ENCODE measurements at places on chromosomes 11 and 22.

GRCh38 chr11:58466293-58466692 is 24.3 kb upstream of the OR5B12 start:
- no peak for DNase-seq

GRCh38 chr22:20268279-20269012 is at the start of gene RTN4R:
TSS of gene RTN4R (minus strand) at chr22:20268318. CDS start at chr22:20268092, 226 bp downstream.
- peak; percentile 47 for DNase-seq

DNA sequence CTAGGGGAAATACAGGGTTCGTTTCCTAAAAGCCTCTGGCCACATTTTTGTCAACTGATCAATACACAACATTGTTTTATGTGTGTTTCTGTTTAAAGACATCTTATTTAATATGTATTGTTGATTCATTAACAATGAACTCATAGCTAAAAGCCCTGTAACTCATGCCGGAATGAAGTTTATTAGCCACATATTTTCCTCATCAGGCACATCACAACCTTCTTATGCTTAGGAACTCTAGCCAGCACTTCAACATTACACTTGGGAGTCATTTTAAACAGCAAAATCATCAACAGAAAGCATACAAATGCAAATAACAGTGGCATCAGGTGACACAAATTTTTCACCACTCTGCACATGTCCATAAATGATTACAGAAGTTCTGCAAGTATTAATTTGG is 15.1 kb upstream of the BLID start:
- no peak for DNase-seq

- DNase-seq = no peak
Measured at GRCh38 chr11:61034704-61035525, 63.4 kb downstream of the CD6 start.

DNA sequence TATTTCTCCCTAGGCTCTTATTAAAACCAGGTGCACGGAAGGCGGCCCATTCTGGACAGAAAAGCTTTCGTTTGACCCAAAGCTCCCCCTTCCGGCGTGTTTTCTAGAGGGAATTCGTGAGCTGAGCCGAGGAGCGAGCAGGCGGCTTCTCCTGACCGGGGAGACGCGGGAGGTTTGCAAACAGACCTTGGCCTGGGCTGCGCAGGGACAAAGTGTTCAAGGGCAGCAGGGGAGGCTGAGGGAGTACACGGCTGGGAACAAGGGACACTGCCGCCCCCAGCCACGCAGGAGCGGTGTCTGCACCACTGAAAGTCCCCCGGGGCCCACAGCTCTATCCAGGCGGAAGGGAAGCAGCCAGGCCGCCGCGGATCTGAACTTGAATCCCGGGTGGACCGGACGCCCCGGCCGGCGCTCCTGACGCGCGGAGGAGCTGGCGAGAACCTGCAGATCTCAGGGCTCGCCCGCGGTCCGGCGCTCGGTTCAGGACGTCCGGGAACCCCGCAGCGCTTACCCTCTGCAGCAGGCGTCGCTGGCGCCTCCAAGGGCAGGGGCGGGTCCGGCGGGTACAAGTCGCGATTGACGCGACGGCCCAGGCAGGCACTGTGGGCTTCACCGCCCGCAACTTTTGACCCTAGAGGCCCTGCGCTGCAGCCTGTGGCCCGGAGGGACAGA is 101.9 kb downstream of the WT1 start:
- no peak for DNase-seq

- DNase-seq = no peak
Measured at GRCh38 chr11:109960831-109961230, 132.4 kb upstream of the ZC3H12C start.

DNA sequence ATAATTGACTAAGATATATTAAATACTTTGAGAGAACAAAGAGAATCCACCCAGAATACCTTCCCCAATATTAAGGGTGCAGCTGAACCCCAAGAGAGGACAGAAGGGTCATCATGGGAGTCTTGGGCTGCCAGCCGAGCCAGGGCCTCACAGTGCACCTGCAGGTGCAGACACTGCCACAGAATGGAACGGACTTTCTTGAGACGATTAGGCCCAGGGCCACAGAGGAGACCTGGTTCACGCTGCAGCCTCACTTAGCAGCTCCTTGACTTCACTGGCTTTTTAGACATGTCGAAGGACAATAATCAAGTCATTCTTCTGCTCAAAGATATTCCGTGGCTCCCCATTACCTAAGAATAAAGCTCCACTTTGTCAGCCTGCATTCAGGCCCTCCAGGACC is 100.6 kb downstream of the PHF21B start:
- DNase-seq = no peak

- DNase-seq = no peak
Measured at GRCh38 chr11:115081972-115082371, 403.6 kb downstream of the NXPE2 start.

- no peak for DNase-seq
Measured at GRCh38 chr11:79285756-79286155, 155.1 kb downstream of the TENM4 start.

DNA sequence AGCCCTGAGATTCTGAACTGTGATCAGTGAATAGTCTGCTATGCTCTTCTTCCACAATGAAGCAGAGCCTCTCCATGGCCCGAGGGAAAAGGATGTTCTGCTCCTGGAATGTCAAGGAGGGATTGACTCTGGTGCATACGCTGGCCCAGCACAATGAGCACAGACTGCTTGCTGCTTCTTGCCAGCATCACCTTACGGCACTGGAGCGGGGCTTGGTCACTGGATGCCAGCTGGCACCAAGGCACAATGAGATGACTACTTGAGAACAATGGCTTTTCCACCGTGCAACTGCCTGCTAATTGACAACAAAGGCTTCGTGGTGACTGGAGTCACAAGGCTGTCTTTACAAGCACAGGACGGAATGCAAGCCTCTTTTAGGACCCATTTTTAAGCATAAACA is 139.2 kb downstream of the DSCAML1 start:
- DNase-seq = no peak

DNA sequence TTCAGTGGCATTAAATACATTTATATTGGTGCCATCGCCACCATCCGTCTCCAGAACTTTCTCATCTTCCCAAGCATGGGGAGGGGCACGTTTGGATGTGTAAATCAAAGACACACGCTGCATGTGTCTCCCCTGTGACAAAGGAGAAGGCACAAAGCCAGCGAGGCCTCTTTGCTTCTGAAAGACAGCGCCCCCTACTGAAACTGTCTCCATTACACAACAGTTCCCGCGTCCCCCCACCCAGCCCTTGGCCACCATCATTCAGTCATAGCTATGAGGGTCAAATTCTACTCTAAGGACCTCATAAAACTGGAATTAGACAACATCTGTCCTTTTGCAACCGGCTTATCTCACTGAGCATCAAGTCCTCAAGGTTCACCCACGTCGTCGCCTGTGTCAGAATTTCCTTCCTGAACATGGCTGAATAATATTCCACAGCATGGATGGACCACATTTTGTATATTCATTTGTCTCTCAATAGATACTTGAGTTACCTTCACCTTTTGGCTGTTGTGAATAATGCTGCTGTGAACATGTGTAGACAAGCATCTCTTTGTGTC is 64.8 kb downstream of the IGF2 start:
- DNase-seq = no peak

DNA sequence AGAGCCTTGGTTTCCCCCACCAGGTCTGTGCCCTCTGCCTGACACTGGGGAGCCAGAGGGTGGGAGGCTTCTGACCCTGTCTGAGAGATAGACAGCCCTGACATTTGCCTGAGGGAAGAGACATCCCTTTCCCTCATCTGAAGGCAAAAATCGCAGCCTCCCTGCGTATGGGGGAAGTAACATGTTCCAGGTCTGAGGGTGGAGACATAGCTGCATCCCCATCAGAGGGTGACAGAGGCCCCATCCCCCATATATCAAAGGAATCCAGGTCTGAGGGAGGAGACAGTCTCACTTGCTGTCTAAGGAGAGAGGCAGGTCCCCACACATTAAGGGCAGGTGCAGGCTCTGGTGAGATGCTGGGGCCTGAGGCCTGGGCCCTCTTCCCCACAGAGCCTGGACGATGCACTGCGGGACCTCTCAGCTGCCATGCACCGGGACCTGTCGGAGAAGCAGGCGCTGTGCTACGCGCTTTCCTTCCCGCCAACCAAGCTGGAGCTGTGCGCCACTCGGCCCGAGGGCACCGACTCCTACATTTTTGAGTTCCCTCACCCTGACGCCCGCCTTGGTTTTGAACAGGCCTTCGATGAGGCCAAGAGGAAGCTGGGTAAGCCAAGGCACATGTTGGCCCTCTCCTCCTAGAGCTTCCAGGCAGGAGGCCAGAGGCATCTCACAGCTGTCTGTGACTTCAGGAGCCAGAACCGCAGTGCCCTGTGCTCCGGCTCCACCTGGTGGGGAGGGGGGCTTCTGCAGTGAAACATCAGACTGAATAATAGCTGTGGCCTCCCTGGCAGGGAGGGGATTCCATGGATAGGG is 16.1 kb upstream of the RELT start:
- peak; percentile 21 for DNase-seq

DNA sequence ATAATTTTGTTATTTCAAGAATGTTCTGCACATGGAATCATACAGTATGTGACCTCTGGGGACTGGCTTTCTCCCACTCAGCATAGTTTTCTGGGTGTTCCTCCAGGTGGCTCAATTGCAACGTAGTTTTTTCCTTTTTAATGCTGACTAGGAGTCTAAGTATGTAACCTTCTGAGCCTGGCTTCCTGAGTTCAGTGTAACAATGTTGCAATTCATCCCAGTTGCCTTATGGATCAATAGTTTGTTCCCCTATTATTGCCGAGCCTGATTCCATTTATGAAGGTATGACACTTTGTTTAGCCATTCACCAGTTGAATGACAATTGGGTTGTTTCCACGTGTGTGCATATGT is 128.3 kb downstream of the CRYBB2 start:
- DNase-seq = no peak

- no peak for DNase-seq
Measured at GRCh38 chr11:105878510-105878909, 143.5 kb downstream of the MSANTD4 start.

- no peak for DNase-seq
Measured at GRCh38 chr11:128302425-128303186, 284.8 kb downstream of the ETS1 start.
